Fibroblast of skin of right quadriceps (primary cell): ENCODE measurements at places on chromosomes 16 and 17.
A peak's percentile ranks its signal among the peaks of the same experiment; 100 is the strongest.

DNA sequence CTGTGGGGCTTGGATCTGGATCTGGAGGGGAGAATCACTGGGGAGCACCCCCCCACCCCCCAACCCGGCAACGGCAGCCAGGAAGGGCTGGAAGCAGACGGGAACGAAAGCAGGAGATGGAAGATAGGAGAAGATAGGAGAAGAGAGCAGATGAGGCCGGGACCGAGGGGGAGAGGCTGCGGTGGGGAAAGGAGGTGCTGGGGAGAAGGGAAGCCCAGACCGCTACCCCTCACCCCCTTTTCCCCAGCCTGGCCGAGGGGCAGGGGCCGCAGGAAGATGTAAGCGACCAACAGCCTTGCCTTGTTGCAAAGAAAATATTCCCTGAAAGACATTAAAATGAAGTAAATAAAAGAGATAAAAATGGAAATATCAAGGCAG, 26.8 kb upstream of the CBFA2T3 start:
- DNase-seq = no peak

GRCh38 chr17:43549496-43549895, 3.4 kb upstream of the ETV4 start:
- DNase-seq = no peak

DNA sequence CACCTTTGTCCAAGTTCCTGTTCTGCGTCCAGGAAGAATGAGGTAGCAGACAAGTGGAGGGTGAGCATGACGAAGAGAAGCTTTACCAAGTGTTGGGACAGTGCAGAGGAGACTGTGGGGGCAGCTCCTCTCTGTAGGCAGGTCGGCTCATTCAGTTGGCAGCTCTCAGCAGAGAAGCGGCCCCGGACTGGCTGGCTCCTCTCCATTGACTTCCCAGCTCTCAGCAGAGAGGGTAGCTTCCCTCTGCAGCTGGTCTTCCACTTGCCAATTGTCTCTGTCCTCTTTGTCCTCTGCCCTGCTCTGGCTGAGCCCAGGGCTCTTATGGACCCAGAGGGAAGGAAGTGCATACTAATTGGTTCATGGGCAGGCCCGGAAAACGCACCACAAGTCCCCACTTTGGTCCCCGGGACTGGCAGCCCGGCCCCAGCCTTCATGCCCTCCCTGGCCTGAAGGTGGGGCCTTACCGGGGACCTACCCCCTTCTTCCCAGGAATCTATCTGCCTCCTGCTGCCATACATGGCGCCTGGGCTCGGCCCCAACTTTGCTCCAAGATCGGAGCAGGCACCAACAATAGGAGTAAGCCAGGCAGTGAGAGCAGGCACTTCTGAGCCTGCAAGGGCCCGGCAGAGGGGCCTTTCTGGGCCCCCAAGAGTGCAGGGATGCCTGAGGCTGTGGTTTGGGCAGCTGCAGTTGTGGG, 10.1 kb downstream of the KCTD5 start:
- no peak for DNase-seq

- DNase-seq = peak; percentile 10
Observed at GRCh38 chr16:4123616-4124300, 7.5 kb upstream of the ADCY9 start.

DNA sequence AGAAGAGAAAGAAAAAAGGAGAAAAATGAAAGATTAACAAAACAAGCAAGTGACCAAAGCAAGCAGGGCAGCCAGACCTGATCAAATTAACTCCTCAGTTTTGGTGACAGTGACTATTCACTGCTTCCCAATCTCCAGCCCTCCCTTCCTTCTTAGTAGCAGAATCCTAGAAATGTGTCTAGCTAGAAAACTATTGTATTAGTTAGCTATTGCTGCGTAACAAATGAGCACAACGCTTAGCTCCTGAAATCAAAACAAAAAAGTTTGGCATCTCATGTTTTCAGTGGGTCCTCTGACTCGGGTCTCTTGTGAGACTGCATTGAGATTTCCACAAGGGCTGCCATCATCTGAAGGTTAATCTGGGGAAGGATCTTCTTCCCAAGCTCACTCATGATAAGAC, 213.9 kb downstream of the PARN start:
- DNase-seq = no peak

- DNase-seq = no peak
Observed at GRCh38 chr16:11429823-11430222, 84.6 kb downstream of the RMI2 start.

DNA sequence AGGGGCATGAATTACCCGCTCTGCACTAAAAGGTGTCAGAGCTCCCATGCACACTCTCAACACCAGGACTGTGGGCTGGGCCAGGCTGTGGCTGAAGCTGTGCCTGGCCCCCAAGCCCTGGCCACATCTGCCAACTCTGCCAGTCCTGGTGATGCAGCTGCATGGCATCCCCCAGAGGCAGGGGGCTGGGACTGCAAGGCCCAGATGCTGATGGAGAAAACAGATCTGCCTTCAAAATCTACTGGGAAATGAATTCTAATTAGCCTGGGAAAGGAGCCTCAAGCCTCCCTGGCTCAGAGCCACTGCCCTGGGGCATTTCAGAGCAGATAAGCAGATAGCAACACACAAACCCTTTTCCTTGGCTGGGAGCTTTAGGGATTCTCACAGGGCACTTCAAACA, 3.4 kb downstream of the CHST6 start:
- no peak for DNase-seq

- DNase-seq = no peak
Observed at GRCh38 chr17:6422654-6423241, 12.2 kb downstream of the AIPL1 start.

GRCh38 chr16:49652456-49653172, 203.3 kb downstream of the ZNF423 start:
- peak; percentile 65 for DNase-seq

DNA sequence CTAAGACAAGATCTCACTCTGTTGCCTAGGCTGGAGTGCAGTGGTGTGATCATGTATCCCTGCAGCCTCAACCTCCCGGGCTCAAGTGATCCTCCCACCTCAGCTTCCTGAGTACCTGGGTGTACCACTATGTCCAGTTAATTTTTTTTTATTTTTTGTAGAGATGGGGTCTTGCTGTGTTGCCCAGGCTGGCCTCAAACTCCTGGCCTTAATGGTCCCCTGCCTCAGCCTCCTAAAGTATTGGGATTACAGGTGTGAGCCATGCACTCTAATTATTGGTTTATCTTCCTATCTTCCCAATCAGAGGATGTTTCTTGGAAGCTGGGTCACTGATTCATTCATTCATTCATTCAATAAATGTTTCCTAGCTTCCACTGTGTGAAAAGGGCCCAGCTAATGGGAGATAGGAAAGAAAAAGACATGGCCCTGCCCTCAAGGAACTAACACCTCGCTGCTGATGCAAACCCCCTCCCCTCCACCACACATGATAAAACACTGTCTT, 8.5 kb downstream of the ASPHD1 start:
- no peak for DNase-seq

- no peak for DNase-seq
Observed at GRCh38 chr16:9185381-9185780, 93.9 kb downstream of the HAPSTR1 start.

- DNase-seq = no peak
Observed at GRCh38 chr16:79587296-79587695, 13.2 kb downstream of the MAF start.

- peak; percentile 47 for DNase-seq
Observed at GRCh38 chr16:12971241-12971640, 69.8 kb downstream of the SHISA9 start.

DNA sequence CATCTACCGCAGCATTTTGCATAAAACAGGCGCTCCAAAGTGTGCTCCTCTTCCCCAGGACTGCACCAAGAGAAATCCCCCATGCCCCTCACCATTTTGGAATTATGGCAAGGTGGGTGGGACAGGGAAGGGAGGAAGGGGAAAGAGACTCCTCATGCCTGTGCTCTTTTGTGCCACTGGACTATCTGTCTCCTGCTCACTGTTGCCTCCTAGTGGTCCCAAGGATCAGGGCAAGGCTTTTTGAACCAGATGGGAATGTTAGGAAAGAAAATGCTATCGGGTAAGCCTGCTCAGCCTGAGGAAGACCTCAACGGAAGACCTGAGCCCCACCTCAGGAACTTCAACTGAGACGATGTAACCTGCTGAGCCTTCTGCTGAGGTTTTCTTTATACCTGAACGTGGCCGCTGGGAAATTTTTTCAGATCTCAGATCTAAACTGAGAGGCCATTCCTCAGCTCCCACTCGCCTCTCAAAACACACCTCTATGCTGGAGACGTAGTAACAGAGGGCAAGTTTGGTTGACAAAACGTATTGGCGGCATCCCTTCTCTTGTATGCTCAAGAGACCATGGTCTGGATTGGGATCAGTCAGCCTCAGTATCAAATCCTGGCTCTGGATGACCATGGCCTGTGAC, 58.3 kb downstream of the SPACA3 start:
- peak; percentile 32 for DNase-seq

DNA sequence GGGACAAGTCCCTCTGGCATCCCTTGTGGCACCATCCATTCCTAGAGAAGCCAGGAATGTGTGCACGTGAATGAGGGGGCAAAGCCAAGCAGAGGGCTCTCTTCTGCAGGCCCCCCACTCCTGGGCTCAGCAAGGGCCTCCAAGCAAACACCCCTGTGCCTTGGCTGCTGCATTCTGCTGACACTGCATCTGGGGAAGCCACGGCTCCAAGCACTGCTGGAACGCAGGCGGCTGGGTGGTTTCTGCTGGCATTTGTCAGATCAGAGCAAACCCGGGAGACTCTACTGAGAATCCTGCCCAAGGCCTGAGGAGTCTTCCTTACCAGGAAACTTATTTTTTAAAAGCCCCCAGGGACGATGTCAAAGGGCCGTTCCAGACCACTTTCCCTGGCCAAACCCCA, 23.3 kb downstream of the ATP6V0D1 start:
- no peak for DNase-seq

GRCh38 chr17:13244513-13244912, 226.7 kb upstream of the ELAC2 start:
- peak; percentile 21 for DNase-seq

DNA sequence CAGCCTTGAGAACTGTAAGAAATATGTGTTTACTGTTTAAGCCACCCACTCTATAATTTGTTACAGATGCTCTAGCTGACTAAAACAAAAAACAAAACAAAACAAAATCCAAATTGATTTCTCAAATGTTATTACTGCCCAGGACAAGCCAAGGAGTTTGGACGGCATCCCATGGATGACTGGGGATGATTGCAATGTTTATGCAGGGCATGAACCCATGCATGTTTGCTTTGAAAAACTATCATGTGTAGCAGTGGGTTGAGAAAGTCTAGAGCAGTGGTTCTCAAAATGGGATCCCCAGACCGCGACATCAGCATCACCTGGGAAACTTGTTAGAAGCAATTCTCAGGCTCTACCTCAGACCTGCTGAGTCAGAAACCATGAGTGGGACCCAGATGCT, 223.2 kb upstream of the PSMD7 start:
- DNase-seq = peak; percentile 56

GRCh38 chr17:46072998-46073397, 73.9 kb downstream of the STH start:
- peak; percentile 72 for DNase-seq

GRCh38 chr17:80008383-80008840, 27.3 kb downstream of the TBC1D16 start:
- peak; percentile 46 for DNase-seq

- DNase-seq = no peak
Observed at GRCh38 chr17:8354236-8354635, 14.6 kb downstream of the ODF4 start.

GRCh38 chr17:238071-238963, 56.9 kb upstream of the DOC2B start:
- DNase-seq = no peak
